ENCODE measurements at places on chromosomes 13 and 19.

DNA sequence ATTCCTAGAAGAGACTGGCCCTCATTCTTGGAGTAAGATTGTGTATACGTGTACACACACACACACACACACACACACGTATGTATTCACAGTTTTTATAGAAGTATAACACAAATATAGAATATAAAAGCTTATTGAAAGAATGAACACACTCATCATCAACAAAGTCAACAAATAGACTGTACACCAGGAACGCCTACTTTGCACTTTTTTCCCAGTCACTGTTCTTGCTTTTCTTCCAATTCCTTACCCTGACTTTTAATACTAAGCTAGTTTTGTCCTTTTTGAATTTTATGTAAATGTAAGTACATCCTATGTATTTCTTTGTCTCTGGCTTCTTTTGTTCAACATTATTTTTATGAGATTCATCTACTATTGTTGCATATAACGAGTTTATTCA lies 264.5 kb downstream of the MAB21L1 start:
- no peak for DNase-seq

DNA sequence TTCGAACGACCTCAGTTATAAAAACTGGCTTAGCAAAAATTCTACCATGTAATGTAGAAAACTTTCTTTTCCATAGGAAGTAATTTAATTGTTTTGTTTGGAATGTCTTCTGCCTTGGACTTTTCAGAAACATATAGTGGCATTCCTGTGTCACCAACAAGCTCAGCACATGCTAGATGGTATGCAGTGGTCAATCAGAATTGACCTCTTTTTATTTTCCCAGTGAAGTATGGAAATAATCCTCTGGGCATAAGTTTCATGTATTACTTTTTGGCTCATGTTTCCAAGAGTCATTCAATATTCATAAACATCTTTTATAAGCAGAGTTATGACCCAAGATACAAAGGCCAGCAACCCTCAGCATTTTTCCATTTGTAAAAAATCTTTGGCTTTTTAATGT lies 33.6 kb downstream of the NALCN start:
- DNase-seq = no peak

- DNase-seq = no peak
Observed at GRCh38 chr13:71867131-71867814, at the start of gene DACH1. Gene DACH1, minus strand, starts transcription at chr13:71867204.

GRCh38 chr19:21322528-21322927 lies 6.7 kb downstream of the ZNF708 start:
- no peak for DNase-seq

- no peak for DNase-seq
Observed at GRCh38 chr19:1843646-1844394, 4.5 kb downstream of the REXO1 start.

DNA sequence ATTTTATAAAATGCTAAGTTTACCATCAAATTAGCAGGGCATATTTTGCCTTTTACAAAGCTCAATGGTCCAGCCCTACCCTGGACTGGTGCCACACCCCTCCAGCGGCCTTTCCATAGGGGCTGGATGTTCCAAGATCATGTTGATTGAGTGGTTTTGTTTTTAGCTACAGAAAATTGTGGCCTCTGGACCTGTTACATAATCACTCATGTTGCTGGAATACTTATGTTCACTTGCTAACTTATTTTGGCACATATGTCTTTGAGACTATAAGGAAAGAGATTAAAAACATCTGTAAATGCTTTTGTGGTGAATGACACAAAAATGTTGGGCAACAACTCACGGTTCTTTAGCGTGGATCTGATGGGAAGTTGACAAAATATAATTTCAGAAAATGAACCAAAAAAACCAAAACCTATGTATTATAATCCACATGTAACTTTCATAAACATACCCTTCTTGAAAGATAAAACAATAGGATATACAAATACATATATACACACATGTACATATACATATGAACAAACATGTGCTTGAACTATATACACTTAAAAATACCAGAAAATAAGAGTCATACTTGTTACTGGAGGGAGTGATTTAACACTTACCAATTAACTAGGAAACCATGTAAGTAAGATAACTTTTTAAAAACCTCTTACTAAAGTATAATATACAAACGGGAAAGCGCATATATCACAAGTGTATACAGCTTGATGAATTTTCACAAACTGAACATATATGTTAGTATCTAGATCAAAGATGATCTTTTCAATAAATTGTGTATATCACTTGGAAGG lies 46.6 kb upstream of the SLC15A1 start:
- no peak for DNase-seq

DNA sequence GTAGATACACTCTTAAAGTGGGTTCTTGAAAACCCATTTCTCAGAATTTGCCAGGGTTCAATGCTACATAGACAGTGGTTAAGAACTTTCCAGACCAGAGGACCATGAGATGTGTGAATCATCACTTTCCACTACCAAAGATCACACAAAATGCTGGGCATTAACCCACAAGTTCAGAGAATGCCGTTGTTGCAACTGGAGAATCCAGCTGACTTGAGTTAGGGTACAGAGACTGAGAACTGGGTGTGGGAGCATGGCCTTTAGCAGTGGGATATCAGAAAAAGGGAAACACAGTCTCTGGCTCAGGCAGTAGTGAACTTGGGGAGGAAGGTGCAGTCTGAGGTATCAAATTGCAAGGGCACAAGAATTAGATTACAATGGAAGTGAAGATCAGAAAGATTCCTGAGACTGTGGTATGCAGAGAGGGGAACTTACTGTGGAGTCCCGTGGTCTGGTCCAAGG lies 51.5 kb upstream of the WDFY2 start:
- no peak for DNase-seq

DNA sequence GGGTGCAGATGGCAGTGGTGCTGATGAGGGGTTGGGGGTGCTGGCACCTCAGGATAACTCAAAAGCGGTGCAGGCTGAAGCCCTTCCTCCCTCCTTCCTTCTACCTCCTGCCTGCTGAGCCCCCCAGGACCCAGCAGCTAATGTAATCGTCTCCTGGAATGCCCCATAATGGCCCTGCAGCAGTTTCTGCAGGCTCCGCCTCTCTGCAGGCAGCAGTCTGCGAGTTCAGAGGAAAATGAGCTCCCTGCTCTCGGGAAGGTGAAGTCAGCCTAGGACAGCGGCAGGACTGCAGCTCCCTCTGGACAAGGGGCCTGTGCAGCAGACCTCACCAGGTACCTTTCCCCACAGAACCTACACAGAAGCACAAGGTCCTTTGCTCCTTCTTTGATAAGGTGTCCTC lies 130.9 kb downstream of the ZDHHC20 start:
- no peak for DNase-seq

DNA sequence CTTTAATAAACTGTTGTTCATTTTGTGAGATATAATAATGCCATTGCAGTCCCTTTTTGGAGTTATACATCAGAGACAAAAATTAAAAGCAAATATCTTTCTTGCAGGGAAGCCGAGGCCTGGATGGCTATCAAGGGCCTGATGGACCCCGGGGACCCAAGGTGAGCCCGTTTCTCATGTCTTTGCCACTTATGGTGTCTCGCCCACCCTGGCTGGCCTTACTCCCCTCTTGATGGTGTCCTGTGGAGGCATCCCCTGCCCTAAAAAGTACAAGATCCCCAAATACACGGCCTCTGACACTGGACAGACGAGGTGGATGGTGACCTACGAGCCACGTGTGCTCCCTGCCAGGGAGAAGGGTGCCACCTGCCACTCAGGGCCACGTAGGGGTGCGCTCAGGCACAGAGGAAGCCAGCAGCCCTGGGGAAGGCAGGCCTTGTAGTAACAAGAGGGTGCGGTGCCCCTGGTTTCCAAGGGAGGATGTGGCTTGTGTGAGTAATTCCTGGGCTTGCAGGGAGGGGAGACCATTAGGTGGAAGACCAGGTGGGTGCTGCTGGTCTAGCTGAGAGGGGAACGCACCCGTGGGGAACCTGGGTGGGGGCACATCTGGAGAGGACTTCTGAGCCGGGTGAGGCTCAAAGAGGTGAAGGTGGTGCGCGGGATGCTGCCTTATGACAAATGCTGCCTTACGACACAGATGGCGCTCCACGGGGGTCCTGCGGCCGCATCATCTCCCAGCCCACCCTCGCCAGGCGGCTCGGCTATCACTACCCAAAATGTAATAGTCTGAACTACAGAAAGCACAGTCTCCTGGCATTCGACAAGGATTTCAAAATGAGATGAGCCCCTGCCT lies 115.6 kb downstream of the RAB20 start:
- DNase-seq = no peak

DNA sequence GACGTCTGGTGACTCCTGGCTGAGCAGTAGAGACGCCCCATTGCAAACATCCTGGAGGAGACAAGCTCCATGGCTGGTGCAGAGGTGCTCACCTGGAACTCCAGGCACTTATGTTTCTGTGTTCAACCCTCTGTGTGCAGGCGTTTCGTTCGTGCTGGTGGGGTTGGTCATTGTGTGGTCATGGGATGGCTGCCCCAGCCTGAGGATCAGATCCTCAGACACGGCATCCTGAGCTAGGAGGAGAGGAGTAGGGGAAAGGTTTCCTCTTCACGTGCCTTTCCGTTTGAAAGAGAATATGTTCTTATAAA lies 87.8 kb downstream of the SIPA1L3 start:
- DNase-seq = no peak

DNA sequence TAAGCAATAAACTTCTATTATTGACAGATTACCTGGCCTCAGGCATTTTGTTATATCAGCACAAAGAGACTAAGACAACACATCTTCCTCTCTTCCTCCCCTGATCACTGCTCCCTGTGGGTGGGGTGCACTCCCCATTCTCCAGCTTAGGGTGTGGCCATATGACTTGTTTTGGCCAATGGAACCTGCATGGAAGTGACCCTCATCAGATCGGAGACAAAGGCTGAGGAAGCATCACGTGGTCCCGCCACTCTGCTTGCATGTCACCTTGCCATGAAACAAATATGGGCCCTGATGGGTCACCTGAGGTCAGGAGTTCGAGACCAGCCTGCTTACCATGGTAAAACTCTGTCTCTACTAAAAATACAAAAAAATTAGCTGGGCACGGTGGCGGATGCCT lies 13.7 kb upstream of the CCL25 start:
- DNase-seq = no peak

DNA sequence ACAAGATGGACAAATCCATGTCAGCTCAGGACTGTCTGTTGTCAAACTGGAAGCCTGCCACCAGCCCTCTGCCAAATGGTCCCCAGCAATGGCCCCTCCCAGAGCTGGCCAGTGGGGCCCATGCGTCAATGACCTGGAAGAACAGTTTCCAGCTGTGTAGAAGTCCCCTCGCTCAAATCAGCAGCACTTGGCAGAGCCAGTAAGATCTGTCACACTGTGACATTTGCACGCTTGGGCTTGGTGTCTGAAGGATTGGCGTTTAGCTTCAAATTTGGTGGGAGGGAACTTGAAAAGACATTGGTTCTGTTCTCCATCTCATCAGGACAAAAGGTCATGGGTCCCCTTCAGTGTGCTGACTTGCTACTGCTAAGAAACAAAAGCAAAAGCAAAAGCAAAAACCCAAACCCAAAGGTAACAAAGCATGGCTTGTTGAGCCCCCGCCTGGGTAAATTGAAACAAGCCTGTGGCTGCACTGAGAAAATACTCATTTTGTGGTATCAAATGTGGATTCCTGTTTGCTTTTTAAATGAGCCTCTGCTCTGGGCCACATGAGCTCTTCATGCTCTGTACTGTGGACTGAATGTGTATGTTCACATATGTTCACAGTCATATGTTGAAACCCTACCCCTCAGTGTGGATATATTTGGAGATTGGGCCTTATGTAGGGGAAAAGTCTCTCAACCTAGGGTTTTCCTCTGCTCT lies 253.6 kb upstream of the MAB21L1 start:
- no peak for DNase-seq

GRCh38 chr19:4208385-4209094 lies 20.8 kb upstream of the EBI3 start:
- DNase-seq = peak; percentile 44

- DNase-seq = no peak
Observed at GRCh38 chr13:31111136-31111535, 50.6 kb downstream of the HSPH1 start.

DNA sequence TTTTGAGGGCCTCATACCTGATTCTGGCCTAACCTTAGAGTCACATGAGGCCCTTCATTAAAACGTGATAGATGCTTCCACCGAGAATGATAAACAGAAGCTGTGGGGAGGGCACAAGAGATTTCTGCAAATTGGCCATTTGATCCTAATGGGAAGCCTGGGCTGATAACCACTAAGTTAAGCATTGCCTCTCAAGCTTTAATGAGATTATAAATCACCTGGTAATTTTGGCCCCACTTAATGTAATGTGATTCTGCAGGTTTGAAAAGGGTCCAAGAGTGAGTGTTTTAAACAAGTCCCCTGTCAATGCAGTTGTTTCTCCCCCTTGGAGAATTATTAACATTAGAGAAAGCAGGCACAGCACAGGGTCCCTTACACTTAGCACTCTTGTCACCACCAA lies 42.0 kb downstream of the ZNF486 start:
- no peak for DNase-seq

DNA sequence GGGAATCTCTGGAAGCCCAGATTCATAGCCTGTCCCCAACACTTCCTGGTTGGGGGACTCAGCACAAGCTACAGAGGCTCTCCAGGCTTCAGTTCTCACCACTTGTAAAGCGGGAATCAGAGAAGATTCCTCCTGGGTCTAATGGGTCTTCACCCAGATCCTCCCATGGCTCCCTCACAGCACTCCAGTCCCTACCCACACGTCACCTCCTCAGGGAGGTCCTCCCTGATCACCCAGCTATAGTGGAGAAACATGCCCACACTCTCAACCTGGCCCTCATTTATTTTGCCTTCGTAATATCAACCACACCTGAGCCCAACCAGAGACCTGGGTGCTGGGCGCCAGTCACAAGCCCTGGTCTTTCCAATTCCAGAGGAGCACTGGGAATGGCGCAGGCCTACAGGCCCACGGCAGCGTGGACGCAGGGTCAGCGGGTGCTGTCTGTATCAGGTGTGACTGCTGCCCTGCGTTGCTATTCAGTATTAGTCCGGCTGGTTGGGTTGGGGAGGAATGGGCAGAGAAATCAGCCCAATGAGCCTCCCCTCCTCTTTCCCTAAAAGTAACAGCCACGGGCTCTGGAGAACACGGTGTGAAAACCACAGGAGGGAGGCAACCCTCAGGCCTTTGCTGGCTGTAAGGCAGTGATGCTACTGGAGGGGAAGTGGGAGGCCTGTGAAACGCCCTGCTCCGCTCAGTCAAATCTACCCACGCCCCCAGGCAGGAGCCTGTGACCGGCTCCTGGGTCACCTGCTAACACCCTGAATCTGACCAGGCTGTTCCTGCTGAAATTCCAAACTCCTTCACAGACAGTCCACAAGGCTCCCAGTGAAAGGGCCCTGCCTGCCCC lies 5.2 kb downstream of the AKT2 start:
- DNase-seq = no peak
